ENCODE measurements at places on chromosomes 5 and 9.

- DNase-seq = no peak
Measured at GRCh38 chr5:167797933-167798332, 493.5 kb upstream of the WWC1 start.

DNA sequence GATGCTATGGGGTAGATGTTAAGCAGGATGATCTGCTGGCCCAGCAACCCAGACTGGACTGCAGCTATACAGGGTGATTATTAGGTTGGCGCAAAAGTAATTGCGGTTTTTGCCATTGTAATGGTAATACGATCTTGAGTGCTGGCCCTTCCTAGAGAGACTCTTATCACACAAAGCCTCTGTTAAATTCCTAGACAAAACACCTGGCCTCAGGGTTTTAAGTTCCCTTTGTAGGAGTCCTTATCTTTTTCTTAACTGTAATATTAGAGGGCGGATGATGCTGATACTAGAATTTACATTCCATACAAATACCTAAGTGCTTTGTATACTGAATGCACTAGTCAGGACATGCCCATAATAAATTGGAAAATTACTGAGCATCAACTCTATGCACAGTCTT, 222.2 kb downstream of the NDUFS4 start:
- no peak for DNase-seq

- DNase-seq = peak; percentile 93
Measured at GRCh38 chr9:91036826-91037510, 235.3 kb downstream of the SYK start.

DNA sequence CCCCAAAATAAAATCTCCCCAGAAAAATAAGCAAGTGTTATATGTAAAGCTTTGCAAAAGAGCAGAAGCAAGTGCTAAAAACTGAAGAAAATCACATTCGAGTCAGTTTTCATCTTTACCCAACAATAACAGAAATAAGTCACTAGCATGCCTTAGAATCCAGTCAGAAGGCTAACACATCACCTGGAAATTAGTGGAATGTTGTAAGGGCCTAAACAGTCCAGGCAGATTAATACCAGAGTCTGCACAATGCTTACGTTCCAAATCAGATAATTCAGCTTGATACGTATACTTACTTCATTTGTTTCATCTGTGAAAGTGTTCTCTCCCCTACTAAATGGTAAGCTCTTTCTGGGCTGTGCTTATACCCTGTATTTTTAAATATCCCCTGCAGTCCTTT, 42.7 kb downstream of the SUSD1 start:
- peak; percentile 23 for DNase-seq

- peak; percentile 53 for DNase-seq
Measured at GRCh38 chr9:36486329-36486932, 86.3 kb upstream of the MELK start.

- no peak for DNase-seq
Measured at GRCh38 chr5:169897481-169897880, 82.8 kb downstream of the INSYN2B start.

GRCh38 chr9:117325831-117326230, 89.0 kb downstream of the ASTN2 start:
- no peak for DNase-seq

GRCh38 chr5:168093200-168093910, 198.1 kb upstream of the WWC1 start:
- no peak for DNase-seq

DNA sequence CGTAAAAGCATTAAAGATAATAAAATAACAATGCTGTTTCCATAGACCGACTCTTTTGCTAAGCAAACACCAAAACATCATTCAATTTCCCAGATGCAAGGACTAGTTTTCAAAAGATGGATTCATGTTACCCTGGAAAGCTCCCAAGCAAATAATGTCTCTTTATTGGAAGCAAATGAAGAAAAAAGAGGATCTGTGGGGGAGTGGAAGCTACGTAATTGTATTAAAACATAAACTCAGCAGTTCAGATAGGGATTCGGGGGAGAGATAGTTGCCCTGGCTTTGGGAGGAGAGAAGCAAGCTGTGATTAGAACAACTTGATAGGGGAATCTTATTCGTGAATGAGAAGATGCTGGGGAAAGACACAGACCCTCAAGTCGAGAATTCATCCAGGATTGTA, 491.0 kb upstream of the CLINT1 start:
- DNase-seq = no peak

GRCh38 chr5:10482791-10483530, 41.3 kb downstream of the ROPN1L start:
- DNase-seq = no peak

DNA sequence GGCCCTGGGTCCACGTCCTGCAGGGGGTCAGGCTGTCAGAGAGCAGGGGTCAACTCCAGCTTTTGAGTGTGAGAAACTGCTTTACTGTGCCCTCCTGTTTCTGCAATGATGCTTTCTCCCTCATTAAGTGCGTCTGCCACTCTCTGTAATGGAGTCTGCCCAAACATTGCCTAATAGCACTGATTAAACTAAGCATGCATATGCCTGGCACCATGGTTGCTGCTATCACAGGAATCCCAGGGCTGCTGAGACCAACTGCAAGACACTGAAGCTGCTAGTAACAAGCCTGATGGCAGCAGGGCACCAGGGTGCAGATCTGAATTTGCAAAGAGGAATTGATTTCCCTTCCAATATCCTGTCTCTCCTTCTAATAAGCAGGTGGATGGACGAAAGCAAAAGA, 125.3 kb downstream of the SLC24A2 start:
- no peak for DNase-seq

- DNase-seq = no peak
Measured at GRCh38 chr9:89278551-89278950, 32.4 kb upstream of the CKS2 start.
